ENCODE measurements at places on chromosomes 16 and 17.

DNA sequence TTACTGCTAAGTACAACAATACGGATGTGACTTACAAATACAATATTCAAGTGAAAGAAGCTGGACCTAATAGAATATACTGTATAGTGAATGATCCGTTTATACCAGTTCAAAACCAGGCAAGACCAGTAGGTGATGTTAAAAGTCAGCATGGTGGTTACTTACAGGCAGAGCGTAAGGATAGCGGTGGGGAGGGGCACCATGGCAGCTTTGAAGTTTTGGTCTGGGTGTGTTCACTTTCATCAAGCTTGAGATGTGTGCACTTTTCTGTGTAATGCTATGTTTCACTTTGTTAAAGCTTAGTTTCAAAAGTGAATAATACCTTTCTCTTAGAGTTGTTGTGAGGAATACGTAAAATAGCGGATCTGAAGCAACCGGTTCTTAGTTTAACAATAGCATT, 16.5 kb upstream of the SLC35G3 start:
- H3K27ac ChIP-seq: no peak overlapping the region
- H3K27me3 ChIP-seq: peaks cover 4% of the 10 kb centered on the region
- no peak overlapping the region for H3K4me3 ChIP-seq
- no peaks in the 10 kb centered on the region for H3K36me3 ChIP-seq

- H3K4me3 ChIP-seq: peak overlapping the region; percentile 60
- peaks cover 14% of the 10 kb centered on the region for H3K27me3 ChIP-seq
- peaks cover 63% of the 10 kb centered on the region for H3K4me1 ChIP-seq
- no peak for DNase-seq
- peaks cover 6% of the 10 kb centered on the region for H3K36me3 ChIP-seq
Observed at GRCh38 chr16:49833796-49834530, 21.9 kb downstream of the ZNF423 start.

DNA sequence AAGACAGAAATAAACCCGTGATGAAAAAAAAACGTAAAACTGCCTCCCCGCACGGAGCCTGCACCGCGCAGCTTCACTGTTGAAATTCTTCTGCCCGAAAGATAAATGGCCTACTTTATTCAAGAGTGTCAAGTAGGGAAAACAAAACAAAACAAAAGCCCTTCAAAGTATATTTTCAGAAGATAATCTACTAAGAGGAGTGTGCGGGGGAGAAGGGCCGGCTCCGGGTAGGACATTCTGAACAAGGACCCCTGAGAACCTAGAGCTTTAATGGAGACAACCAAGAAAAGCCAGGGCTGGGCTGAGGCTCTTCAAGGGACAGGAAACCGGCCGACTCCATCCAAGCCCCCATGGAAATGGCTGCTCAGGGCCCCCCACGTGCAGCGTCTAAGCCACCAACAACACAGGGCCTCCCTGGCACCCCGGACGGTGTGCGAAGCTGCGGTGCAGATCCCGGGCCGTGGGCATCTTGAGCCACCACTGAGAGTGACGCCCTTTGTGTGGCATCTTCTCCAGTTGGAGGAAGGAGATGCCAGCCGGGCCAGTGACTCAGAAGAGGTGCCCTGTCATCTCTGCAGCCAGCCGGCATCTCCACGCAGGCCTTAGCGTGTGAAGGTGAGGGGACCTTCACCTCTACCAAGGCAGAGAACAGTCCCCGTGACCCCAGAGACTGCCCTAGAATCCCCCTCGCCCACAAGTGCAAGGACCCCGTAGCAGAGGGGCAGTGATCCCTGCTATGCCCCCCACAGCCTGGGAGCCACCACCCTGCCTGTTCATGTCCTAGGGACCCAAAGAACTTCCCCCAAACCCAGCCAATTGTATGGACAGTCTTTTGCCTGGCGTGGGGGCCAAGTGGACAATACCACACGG, 250.8 kb downstream of the C16orf95 start:
- H3K27me3 ChIP-seq: peaks cover 8% of the 10 kb centered on the region
- DNase-seq: no peak
- H3K4me1 ChIP-seq: peaks cover 4% of the 10 kb centered on the region
- no peak overlapping the region for H3K27ac ChIP-seq

DNA sequence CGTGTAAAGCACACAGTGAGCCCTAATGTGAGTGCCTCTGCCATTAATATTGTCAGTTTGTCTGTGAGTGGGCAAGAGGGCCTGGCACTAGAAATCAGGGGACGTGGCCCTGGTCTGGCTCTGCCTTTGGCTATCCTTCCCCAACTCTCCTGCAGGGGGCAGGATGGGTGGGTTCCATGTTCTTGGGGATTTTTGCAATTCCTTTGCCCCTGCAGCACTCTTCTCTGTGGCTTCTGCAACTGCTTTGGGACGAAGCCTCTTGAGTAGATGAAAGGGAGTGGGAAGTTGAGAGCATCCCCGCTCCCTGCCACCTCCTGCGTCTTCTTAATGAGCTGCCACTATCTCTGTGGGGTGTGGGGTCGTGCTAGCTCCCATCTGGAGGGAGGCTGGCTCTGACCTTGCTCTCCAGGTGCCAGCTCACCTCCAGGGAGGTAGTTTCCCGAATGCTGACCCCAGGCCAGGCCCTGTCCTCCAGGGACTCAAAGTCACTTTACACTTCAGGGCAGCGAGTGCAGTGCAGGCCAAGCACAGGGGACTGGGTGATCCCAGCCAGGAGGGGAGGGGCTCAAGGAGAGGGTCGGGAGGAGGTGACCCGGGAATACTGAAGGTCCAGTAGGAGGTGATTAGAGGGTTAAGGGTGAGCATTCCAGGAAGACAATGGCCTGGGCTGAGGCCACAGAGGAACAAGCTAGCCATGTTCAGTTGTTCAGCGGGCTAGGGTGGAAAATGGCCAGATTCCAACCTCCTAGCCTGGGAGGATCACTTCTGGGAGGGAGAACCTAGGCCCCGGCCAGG, 121.0 kb upstream of the NLRP1 start:
- no peak overlapping the region for H3K27ac ChIP-seq
- no peak overlapping the region for H3K4me3 ChIP-seq
- no peaks in the 10 kb centered on the region for H3K36me3 ChIP-seq
- H3K27me3 ChIP-seq: peaks cover 9% of the 10 kb centered on the region
- DNase-seq: peak; percentile 61

DNA sequence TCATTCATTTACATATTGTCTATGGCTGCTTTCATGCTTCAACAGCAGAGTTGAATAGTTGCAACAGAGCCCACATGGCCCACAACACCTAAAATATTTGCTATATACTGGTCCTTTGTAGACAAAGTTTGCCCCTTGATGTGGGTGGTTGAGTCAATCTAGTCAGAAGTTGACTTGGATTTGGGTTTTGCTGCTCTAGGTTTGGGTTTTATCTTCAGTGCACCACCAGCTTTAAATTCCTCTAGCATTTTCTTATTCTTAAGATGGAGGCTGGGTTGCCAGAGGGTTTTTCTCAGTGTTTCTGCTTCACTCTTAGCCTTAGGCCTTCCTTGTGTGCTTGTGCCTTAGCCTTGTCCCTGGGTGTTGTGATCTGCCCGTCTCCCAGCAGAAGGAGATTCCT, 51.0 kb downstream of the CCDC182 start:
- peaks cover 21% of the 10 kb centered on the region for H3K36me3 ChIP-seq
- H3K4me3 ChIP-seq: no peak overlapping the region
- peaks cover 2% of the 10 kb centered on the region for H3K4me1 ChIP-seq
- no peak for DNase-seq

DNA sequence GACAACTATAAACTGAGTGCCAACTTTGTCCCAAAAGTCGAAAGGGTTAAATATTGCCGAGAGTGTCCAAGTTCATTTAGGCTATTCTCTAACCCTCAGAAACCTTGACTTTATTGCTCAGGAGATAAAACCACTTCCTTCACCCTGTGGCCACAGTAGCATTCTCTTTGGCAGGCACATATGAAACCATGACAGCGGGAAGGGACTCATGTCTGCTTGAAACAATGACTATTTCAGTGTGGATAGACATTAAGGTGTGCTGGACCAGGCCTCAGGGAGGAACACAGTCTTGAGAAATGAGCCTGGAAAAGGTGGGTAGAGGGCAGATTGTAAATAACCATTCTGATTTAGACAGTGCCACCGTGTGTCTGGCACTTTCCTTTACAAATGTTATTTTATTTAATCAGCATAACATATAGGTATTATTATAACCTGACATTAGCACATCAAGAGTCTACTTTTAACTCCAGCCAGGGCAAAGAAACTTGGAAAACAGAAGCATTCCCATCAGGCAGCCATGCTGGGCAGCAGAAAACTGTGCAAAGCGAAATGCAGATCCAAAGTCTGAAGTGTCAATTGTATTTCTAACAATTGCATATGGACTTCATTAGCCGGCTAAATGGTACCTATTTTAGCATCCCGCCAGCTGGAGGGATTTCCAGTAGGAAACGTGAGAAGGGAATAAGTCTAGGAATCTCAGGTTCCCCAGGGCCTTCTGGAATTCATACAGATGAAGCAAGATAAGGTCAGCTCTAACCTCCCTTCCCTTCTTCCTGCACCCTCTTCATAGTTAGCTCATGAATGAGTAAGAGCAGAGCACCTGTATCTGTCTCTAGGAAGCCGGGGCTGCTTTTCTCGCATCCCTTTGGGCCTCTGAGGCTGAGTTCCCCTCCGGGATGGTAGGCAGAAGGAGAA, 212.8 kb upstream of the ELAC2 start:
- H3K27ac ChIP-seq: no peak overlapping the region
- H3K4me1 ChIP-seq: peaks cover 1% of the 10 kb centered on the region
- no peak overlapping the region for H3K4me3 ChIP-seq
- no peaks in the 10 kb centered on the region for H3K27me3 ChIP-seq
- H3K36me3 ChIP-seq: no peaks in the 10 kb centered on the region
- no peak for DNase-seq

- no peak overlapping the region for H3K27ac ChIP-seq
- no peak overlapping the region for H3K4me3 ChIP-seq
Observed at GRCh38 chr17:12979826-12980500, 37.9 kb downstream of the ELAC2 start.

GRCh38 chr17:29557739-29558116, 9.1 kb downstream of the ABHD15 start:
- peaks cover 7% of the 10 kb centered on the region for H3K27me3 ChIP-seq
- peaks cover 14% of the 10 kb centered on the region for H3K4me1 ChIP-seq
- DNase-seq: no peak
- no peak overlapping the region for H3K27ac ChIP-seq

- no peak overlapping the region for H3K27ac ChIP-seq
- H3K36me3 ChIP-seq: no peaks in the 10 kb centered on the region
- H3K4me1 ChIP-seq: peaks cover 3% of the 10 kb centered on the region
- no peak overlapping the region for H3K4me3 ChIP-seq
- no peaks in the 10 kb centered on the region for H3K27me3 ChIP-seq
Observed at GRCh38 chr17:59165933-59166342, 10.4 kb downstream of the PRR11 start.

- no peak for DNase-seq
- peak overlapping the region; percentile 59 for H3K4me3 ChIP-seq
- H3K36me3 ChIP-seq: no peaks in the 10 kb centered on the region
- H3K27me3 ChIP-seq: peaks cover 44% of the 10 kb centered on the region
- H3K27ac ChIP-seq: no peak overlapping the region
Observed at GRCh38 chr17:39599004-39599664, 8.6 kb downstream of the NEUROD2 start.

DNA sequence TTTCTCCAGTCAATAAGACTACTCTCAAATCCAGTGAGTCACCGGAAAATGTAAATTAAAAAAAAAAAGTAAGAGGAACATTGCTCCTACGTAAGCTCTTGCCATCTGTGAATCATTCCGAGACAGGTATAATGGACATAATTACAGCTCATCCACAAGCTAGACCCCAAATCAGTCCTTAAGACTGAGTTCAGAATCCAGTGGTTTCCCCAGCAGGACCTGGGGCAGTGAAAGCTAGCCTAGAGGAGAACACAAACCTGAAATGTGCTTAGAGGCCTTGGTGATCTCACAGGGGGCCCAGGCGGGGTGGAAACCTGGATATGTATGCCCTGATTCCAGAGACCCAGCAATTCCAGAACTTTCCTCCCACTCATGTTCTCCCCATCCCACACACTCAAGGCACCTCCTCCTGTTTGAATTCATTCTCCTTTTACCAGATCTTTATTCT, 132.0 kb downstream of the COPRS start:
- no peaks in the 10 kb centered on the region for H3K4me1 ChIP-seq
- no peak overlapping the region for H3K4me3 ChIP-seq
- H3K27ac ChIP-seq: no peak overlapping the region
- H3K27me3 ChIP-seq: no peaks in the 10 kb centered on the region

Measured in glutamatergic neuron (in vitro differentiated cells).